ENCODE measurements at places on chromosomes 5 and 9. TPM values are rescaled to one million over a fixed set of nuclear protein-coding genes. Genes with fewer than 3 reads are reported as not detected.

- no peak for DNase-seq
Measured at GRCh38 chr5:94847019-94847418, 228.6 kb downstream of the SLF1 start.

DNA sequence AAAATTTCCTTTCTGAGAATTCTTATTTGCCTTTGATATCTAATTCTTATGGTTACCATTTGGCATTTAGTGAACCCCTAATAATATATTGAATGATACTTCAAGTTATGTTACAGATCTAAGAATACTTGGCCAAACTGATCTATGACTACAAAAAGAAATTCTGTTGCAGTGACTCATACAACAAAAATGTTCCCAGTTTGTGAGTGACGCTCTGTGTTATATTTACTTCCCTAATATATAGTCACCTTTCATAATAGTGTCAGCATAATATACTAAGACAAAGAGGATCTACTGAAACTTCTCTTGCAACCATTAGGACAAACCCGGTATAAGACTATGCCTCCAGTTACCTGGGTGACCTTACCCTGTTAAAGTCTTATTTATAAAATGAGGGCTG lies 216.9 kb upstream of the TLX3 start:
- no peak for DNase-seq

DNA sequence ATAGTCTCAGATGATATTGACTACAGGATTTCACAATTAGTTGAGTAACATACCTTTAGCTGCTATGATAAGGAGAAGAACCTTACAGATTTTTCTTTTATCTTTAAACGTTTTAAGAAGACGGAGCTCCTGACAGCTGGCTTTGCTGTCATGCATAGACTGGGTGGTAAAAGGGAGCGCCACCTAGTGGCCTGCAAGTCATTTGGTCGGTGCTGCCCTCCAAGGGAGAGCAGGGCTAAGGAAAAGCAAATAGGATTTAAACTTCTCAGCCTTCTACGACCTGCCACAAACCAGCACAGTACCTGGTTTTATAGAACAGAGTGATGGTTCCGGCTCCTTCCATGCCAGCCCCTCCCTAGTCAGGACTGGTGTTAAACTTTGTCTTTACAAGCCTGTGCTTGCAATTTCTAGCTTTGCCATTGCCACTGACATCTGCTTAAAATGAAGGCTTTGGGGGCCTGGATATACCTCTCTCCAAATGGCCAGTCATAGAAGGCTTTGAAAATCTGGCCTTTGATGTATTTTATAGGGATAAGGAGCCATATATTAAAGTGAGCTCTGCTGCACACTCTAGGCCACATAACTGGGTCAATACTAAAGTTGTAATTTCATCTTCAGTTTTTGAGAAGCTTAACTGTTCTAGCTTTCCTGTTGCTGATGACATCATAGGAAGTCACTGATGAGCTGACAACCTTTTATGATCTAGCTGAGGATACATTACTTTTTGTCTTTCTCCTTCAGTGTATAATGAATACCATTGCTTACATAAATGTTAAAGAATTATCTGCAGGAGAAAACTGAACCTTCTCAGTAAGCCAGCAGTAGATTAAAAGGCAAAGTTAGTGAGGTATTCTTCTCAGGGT lies 31.1 kb upstream of the ADAMTSL1 start:
- DNase-seq: peak; percentile 59

DNA sequence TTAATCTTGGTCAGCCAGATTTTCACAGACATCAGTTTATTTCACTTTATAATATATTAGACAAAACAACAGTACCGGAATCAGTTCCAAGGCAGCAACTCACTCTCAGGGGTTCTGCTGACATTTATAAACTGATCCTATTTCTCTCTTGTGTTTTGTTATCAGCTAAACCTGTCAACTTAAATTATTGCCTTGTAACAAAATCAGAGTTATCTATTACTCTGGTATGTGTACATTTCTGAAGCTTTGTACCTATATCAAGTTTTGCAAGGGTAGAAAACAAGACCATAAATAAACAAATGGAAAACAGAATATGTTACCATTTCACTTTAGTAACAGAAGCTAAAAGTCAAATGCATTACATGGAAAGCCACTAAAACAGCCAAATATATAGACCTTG lies 122.1 kb downstream of the SIL1 start:
- DNase-seq: no peak

DNA sequence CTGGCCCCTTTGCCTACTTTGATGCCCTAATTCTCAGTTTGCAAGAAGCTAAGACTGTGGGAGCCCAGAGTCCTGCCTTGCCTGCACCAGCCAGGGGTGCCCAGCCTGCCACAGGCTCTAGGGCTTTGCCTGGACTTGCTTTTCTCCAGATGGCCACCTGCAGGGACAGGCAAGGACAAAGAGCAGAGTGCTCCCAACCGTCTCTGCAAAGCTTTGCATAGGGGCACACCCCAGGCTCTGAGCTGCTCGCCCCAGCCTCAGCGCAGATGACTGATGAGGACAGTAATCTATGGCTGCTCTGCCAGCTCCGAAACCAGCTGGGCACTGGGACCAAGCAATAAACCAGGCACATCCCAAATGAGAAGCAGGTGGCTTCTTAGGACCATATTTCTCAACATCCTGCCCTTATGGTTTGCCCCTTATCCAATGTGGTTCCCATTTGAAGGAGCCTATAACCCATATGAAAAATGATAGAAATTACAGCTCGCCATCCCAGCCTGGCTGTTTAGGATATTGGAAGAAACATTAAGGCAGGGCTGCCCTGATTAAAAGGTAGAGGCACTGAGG lies 25.4 kb upstream of the TCF7 start:
- DNase-seq: no peak

The GFRA3 gene
- 24.4 TPM for total RNA-seq

The IFNA6 gene
- total RNA-seq: not detected

The SPINK4 gene
- total RNA-seq: not detected

The CD74 gene
- 41.3 TPM for total RNA-seq

The TRIP13 gene
- 11.9 TPM for total RNA-seq

All from progenitor cell of endocrine pancreas (in vitro differentiated cells).